Right ventricle myocardium superior (tissue), 1 donor: ENCODE measurements at places on chromosomes 4 and X.

DNA sequence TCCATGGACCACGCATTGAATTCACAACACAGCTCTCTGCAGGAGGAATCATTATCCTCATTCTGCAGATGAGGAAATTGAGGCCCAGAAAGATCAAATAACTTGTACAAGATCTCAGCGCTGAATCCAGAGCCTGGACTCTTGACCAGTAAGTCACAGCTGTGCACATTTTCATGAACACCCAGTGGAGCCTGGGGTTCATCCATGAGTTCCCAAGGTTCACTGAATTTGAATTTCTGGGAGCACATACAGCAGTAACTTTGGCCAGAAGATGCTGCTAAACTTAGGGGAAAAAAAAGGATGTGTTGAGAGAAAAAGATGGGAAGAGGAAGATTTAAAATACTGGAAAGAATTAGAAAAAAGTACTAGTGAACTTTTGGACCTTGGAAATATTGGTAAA, 218.7 kb upstream of the PPARGC1A start:
- DNase-seq = no peak

- DNase-seq = no peak
Observed at GRCh38 chr4:176963121-176963520, 170.4 kb upstream of the VEGFC start.

- peak; percentile 78 for DNase-seq
Observed at GRCh38 chrX:9604111-9604907, 139.5 kb downstream of the TBL1X start.

DNA sequence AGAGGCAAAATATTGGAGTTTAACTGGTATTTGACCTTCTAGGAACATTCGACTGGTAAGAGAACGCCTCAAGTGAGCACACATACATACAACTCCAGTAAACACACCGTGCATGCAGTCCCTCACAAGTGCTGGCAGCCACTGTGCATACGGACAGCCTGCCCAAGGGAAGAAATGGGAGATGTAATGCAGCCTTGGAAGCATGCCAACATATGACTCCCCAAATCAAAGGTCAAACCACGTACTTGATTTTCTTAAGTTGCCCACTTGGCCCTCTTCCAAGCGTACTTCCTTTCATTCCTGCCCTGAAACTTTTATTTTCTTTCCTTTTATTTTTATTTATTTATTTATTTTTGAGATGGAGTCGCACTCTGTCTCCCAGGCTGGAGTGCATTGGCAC, 206.6 kb downstream of the SPRY1 start:
- DNase-seq = no peak

DNA sequence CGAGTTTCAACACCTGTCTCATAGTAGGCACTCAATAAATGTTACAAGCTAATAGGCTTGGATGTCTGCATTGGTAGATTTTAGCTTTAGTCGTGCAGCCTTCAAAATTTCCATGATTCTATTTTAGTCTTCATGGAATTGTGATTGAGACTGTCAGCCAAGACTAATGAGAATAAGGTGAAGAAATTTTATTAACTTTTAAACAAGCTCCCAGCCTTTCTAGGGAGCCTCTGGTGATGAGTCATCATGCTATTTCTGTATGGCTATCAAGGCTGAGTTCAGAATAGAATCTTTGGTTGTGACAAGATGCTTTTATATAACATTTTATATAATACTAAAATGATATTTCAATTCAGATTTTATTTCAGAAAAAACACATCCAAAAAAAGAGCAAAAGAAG, 685.8 kb downstream of the GABRG1 start:
- DNase-seq = no peak

GRCh38 chr4:152087335-152087734, 326.5 kb upstream of the GATB start:
- DNase-seq = no peak

GRCh38 chrX:149648932-149649331, 17.3 kb upstream of the TMEM185A start:
- DNase-seq = no peak

DNA sequence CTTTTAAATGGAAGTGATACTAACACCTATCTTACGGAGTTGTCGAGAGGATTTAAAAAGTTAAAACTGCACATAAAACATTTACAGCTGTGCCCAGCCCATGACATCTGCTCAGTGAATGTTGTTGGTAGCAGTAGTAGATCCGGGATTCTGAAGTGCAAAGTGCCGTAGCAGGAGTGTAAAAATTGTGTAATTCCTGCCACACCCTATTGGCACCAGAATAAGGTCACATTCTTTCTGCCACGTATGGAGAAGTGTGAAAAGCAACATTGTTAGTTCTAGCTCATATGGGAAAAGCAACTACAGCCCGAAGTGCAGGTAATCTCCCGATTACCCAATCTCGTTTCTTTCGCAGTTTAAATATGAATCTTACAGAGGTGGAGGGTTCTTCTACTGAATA, 31.2 kb downstream of the PRIMPOL start:
- no peak for DNase-seq

- no peak for DNase-seq
Observed at GRCh38 chr4:19721587-19721986, 530.1 kb upstream of the SLIT2 start.

GRCh38 chr4:11741190-11741652, 312.5 kb upstream of the HS3ST1 start:
- DNase-seq = no peak

- no peak for DNase-seq
Observed at GRCh38 chrX:9664224-9664623, 101.4 kb downstream of the GPR143 start.

DNA sequence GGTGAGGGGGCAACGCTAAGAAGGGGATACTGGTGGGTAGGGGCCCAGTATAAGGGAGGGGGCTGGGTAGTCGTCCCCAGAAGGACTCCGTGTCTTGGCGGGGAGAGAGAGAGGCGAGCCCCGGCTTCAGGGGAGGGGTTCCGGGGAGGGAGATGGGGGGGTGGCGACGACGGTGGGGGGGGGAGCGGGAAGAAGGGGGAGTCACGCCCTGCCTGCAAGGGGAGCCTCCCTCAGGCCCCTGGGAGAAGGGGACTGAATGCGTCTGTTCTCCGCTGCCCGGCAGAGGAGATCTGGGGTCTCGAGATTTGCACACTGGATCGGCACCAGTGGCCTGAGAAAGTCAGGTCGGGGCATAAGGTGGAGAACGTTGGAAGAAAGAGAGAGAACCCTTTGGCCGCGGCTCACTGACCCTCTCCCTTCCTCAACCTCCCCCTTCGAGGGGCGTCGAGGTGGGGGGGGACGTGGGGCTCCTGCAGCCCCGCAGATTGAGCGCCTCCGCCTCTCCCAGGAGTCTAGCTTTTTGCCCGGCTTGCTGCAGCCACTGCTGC, 609 bp upstream of the BCORL1 start:
- no peak for DNase-seq

- DNase-seq = no peak
Observed at GRCh38 chr4:176036585-176037205, 28.9 kb upstream of the WDR17 start.

- no peak for DNase-seq
Observed at GRCh38 chrX:47862680-47863079, 26.0 kb downstream of the ZNF81 start.
